ENCODE measurements at places on chromosomes 7 and 10.

GRCh38 chr10:98252464-98252863, 15.5 kb downstream of the LOXL4 start:
- no peak for DNase-seq

DNA sequence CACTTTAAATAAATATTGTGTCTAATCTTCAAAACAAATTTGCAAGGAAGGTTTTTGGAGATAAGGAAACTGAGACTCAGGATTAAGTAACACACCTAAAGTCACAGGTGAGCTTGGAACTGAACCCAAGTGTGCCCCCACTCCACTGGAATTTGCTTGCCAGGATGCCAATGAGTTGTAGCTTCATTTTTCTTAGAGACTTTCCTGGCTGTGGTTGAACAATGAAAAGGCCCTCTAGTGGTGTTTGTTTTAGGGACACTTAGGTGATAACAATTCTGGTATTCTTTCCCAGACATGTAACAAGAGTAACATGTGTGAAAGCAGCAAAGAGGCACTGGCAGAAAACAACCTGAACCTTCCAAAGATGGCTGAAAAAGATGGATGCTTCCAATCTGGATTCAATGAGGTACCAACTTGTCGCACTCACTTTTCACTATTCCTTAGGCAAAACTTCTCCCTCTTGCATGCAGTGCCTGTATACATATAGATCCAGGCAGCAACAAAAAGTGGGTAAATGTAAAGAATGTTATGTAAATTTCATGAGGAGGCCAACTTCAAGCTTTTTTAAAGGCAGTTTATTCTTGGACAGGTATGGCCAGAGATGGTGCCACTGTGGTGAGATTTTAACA, 1.5 kb downstream of the IL6 start:
- no peak for DNase-seq

GRCh38 chr7:47685151-47685550, 103.2 kb upstream of the TNS3 start:
- DNase-seq, result no peak

- DNase-seq, result no peak
Measured at GRCh38 chr7:22393913-22394729, 37.2 kb upstream of the RAPGEF5 start.

DNA sequence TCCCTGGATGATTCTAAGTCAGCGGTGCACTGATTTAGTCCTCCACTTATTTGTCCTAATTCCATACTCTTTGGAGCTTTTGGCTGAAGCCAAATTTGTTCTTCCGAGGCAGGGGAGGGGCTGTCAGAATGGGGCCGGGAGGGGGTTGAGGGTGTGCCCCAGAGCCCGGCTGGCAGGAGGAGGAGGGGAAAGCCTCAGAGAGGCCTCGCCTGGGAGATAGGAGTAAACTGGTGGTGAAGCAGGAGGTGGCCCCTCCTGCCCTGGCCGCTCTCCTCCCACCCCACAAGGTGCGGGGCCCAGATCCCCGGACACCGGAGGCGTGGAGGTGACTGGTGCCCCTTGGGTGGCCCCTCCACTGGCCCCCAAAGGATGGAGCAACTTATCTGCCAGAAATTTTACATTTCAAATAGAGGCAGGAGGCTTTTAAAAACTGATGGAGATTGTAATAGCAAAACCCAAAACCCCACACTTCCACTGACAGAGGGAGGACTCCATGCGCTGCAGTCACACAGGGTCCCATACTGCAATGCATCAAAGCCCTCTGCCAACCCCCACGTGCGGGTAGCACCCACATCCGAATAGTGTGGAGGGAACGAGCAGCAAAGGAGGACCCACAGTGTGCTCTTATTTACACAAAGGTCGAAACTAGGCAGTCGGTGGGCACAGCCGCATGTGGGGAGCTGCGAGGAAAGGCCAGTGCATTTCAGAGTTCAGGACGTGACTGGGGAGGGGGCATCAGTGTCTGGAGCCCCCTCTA, 61.9 kb downstream of the CAMK2B start:
- DNase-seq, result no peak

DNA sequence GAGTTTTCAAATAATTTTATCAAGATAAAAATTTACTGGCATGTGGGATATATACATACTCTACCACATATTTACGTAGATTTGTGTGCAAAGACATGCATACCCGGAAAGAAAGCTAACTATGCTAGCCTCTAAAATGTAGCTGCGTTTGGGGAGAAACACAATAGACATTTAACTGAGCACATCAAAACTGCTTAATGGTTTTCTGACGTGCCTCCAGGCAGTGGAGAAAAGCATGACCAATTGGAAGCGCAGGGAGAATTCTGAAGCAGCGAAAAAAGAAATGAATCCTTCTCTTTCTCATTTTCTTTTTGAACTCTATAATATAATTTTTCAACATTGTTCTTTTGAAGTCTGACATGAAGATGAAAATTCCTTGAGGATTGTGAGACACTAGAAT, 60.3 kb upstream of the LYZL1 start:
- DNase-seq, result no peak

GRCh38 chr10:117996709-117997108, 50.0 kb downstream of the RAB11FIP2 start:
- DNase-seq, result no peak

DNA sequence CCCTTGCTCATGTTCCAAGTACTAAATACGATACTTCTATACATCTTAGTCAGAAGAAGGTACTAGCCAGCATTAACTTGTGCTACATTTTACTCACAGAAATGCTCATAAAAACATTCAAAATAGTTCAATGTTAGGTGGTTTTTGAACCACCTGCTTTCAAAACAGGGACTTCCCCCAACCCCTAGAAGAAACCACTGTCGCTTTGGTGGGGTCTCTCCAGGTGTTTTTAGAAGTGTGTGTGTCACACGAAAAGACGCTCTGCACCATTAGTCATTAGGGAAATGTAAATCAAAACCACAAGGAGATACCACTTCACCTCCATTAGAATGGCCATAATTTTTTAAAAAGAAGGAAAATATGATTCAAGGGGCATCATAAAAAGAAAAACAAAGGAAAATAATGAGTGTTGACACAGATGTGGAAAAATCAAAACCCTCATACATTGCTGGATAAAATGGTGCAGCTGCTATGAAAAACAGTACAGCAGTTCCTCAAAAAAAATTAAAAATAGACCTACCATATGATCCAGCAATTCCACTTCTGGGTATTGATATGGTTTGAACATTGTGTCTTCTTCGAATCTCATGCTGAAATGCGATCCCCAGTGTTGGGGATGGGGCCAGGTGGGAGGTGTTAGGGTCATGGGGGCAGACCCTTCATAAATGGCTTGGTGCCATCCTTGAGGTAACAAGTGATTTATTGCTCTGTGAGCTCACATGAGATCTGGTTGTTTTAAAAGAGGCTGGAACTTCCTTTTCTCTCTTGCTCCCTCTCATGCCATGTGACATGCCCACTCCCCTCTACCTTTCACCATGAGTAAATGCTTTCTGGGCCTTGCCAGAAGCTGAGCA, 74.2 kb downstream of the MALSU1 start:
- peak; percentile 33 for DNase-seq

DNA sequence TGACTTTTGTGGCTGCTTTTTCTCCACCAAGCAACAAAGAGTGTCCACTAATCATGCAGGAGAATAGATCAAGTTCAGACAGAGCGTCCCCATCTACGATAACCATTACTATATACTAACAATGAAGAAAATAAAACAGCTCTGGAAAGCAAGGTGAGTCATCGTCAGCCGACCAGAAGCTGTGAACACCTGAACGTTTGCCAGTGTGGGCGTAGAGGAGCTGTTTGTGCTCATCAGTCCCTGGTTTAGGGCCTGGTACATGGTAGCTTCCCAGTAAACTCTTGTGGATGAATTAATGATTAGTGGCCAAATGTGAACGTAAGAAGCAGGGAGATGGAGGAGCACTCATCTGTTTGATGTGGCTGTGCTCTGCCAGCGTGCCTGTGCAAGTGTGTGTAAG, 180.7 kb downstream of the EVX1 start:
- DNase-seq, result no peak

Measured in stimulated activated CD4-positive, alpha-beta T cell treated with anti-CD3 and anti-CD28 coated beads, Interleukin-12 subunit alpha, Interleukin-12 subunit beta, amount 100 ng/mL, for 4 hours (primary cell).